ENCODE measurements at places on chromosomes 6 and 20.

GRCh38 chr6:37570482-37571133 lies 70.9 kb upstream of the CCDC167 start:
- no peak for DNase-seq

DNA sequence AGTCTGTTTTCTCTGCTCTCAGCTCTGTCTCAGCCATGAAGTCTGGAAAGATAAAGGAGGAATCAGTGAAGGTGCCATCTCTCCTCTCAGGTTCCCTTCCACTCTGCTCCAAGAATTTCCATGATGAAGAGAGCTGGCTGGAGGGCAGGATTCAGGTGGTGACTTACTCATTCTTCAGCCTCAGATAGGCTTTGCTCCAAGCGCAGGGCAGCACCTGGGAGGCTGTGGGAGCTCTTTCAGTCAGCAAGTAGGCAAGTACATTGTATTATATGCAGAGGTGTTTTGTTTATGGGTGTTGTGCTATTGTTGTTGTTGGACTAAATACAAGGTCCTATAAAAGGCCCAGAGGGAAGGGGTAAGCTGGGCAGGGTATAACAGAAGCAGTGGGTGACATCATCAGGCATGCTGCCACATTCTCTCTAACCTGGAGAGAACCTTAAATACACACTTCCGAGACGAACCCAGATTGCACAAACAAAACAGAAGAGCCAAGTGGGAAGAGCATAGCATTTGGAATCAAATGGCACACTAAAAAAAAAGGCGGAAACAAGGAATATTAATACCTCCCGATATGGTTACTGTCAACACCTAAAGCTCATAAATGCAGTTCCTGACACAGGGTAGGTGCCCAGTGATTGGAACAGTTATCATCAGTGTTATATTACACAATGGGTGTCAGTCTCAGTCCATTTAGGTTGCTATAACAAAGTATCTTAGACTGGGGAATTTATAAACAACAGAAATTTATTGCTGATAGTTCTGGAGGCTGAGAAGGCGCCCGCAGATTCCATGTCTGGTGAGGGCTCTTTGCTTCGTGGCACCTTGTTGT lies 14.5 kb upstream of the PSMG4 start:
- no peak for DNase-seq

GRCh38 chr6:143290206-143290605 lies 160.3 kb downstream of the ADAT2 start:
- DNase-seq, result no peak

DNA sequence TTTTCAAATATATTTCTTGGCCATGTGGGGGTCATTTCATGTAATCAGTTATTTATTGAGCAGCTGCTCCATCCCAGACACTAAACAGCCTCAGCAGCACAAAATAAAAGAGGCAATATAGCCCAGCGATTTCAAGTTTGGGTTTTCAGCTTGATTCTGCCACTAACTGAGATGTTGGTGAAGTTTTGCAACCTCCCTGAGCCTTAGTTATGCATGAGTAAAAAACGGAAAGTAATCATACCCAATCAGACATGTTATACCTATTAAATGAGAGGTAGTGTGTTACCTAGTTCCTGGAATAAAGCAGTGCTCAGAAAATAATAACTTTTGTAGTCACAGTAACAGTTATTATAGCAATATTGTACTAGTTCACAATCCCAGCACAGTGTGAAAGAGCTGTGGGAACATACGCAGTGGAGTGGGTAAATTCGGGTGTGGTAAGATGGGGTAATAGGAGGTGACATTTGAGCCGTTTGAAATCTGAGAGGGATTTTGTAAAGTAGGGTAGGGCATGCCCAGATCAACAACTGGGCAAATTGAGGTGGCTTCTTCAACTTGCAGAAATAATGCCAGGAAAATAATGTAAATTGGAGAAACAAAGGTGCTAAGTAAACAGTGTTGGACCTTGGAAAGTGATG lies 1.5 kb downstream of the SLC9A8 start:
- DNase-seq, result no peak

DNA sequence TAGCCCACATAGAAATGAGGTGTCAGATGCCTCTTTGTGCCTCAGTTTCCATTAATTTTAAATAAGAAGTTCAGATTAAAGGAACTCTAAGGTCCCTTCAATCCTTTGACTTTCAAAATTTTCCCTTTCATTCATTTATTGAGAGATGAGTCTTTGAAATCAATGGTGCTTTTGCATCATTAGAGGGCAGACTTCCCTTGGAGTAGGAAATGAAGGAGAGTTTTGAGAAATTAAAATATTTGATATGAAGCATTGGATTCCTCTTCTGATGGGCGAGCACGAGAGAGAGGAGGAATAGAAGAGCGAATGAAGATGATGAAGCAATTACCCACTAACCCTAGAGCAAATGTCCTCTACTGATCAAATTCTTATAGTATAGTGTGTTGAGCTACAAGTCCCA lies 105.7 kb downstream of the EDN1 start:
- DNase-seq, result no peak

DNA sequence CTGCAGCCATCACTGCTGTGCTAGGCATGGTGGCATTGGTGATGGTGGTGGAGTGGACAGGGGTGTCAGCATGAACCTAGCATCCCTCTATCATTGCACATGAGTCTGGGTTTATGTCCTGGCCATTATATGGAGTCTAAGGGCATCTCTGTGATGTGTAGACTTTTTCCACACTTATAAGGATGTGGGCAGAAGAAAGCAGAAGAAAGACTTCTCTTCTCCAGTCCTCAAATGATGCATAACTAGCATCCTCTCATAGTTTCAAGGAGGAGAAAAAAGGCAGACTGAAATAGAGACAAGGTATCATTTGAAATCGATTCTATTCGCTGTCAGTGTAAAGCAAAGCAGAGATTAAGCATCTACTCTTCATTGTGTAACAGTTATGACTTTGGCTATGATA lies 140.0 kb upstream of the ATXN1 start:
- no peak for DNase-seq

- no peak for DNase-seq
Measured at GRCh38 chr6:154738551-154738961, 5.3 kb downstream of the SCAF8 start.

- DNase-seq, result no peak
Measured at GRCh38 chr6:100810015-100810414, 71.1 kb downstream of the ASCC3 start.

DNA sequence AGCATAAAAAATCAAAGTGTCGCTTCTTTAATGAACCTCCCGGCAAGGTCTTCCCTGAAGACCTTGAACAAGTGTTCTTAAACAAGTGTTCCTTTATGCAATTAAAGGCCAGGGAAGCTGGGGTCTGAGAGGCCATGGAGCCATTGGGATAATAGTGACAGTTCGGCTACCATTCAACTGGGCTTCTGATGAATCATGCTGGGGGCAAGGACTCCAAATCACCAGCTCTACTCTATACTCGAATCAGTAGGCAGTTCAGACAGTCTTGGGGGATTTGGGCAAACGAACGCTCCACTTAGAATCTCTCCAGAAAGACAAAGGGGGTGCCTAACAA lies 34.7 kb upstream of the EZR start:
- no peak for DNase-seq

DNA sequence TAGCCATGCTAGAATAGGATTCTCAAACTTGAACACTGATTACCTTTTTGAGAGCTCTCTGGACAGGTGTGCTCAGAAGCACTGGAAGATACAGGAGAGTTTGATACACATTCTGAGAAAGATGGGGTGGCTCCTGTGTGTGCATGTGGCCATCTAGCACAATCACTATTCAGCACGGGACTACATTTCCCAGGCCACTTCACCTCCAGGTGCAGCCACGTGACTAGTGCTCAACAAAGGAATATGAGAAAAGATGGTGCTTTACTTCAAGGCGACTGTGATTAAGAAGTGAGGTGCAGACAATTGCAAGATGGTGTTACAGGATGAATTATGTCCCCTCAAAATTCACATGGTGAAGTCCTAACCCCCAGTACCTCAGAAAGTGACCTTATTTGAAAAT lies 103.8 kb downstream of the BACH2 start:
- no peak for DNase-seq

DNA sequence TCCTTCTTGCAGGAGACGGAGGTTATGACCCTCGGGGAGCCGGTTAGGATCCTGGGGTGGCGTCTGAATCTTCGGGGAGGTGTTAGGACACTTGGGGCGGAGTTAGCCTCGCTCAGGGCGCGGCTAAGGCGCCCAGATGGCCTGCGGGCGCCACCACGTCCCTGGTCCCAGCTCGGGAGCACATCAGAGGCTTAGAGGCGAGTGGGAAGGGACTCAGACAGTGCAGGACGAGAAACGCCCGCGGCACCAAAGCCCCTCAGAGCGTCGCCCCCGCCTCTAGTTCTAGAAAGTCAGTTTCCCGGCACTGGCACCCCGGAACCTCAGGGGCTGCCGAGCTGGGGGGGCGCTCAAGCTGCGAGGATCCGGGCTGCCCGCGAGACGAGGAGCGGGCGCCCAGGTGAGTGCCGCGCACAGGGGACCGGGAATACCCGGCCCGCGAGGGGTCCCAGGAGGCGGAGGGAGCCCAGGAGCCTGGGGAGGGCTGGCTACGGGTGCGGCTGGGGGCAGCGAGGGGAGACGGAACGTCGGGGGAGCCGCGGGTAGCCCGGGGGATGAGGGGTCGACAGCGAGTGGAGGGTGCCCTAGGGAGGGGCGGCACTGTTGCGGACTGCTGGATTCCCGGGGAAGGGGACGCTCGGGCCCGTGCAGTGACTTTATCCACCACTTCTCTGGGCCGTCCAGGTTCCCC lies at the start of gene HCK:
HCK (plus strand) TSS at position 153 of the 688 bp plus-strand sequence.
- no peak for DNase-seq

DNA sequence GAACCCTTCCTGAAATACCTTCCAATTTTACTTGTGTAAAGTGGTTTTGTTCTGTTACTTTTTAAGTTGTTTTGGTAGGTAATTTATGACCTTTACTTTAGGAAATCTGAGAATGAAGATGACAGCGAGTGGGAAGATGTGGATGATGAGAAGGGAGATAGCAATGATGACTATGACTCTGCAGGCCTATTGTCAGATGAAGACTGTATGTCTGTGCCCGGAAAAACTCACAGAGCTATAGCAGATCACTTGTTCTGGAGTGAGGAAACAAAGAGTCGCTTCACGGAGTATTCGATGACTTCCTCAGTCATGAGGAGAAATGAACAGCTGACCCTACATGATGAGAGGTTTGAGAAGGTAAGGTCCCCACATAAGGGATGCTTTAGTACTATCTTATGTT lies 6.6 kb upstream of the ZC2HC1B start:
- no peak for DNase-seq

DNA sequence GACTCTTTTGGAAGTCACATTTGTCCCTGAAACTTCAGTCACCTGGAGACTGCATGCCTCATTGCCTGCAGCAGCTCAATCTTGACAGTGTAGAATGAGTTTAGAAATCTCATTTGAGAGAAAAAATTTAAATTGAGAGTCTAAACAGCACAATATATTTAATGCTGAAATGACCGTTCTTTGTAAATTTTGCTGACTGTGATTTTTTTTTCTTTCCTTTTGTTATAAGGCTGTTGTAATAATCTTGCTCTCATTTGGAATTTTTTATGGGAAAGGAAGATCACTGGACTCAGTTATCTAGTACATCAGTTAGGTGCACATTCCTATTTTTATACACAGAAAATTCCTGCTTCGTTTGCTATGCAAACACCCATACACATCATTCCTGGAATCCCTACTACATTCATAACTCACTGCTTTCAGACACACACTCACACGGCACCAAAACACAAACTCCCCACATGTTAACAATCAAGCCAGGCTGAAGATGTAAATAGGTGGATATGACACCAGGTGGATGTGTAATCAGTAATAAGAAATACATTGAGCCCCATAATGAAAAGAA lies 43.8 kb downstream of the PTCHD4 start:
- DNase-seq, result no peak

DNA sequence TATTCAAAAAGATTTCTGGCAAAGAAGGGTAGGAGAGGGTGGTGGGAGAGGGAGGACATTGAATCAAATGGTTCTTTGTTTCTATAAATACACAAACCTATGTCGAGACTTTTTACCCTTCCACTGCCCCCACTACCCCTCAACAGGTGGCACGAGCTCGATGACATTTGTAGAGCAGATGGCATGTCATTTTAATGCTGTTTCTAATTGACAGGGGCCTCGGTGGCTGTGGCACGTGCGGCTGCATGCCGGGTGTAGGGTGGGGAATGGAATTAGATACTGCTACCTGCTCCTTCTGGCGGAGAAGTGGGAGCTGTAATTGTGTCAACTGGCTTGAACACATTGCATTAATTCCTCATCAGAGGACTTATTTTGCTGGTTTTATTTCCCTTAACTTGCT lies 29.1 kb upstream of the SASH1 start:
- DNase-seq, result no peak

- no peak for DNase-seq
Measured at GRCh38 chr6:30344191-30344867, 627 bp upstream of the RPP21 start.

- DNase-seq, result no peak
Measured at GRCh38 chr20:16404171-16404570, 169.1 kb downstream of the KIF16B start.

DNA sequence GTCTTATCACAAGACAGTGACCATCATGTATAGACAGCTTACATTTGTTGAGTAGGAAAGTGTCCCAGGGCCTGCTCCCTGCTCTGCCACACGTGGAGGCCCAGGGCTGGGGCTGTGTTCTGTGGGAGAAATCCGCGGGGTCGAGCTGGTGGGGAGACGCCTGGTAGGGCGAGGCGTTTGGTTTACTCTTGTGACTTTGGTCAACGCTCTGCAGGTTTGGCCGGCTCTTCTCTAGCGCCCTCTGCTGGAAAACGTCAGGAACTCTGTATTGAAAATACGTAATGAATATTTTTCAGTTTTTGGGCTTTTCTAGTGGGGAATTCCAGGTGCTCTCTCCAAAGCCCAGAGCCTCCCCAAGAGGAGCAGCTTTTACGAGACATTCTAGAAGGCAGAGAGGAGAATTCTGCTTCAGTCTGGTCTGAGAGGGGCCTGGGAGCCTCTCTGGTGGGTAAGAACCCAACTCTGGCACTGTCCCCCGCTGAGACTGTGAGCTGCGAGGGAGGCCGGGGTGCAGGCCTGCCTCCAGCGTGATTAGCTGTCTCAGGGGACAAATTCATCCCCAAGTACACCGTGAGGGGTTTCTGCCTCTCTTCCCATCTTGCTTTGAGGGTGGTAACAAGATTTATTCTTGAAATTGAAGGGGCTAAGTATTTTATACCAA lies 112.6 kb upstream of the RALGAPA2 start:
- DNase-seq, result no peak

- no peak for DNase-seq
Measured at GRCh38 chr6:107866606-107867301, 42.6 kb upstream of the SCML4 start.
